ENCODE measurements at places on chromosomes 16 and 17.

GRCh38 chr17:8075574-8076342 is 11.8 kb downstream of the ALOX12B start:
- DNase-seq, result no peak

DNA sequence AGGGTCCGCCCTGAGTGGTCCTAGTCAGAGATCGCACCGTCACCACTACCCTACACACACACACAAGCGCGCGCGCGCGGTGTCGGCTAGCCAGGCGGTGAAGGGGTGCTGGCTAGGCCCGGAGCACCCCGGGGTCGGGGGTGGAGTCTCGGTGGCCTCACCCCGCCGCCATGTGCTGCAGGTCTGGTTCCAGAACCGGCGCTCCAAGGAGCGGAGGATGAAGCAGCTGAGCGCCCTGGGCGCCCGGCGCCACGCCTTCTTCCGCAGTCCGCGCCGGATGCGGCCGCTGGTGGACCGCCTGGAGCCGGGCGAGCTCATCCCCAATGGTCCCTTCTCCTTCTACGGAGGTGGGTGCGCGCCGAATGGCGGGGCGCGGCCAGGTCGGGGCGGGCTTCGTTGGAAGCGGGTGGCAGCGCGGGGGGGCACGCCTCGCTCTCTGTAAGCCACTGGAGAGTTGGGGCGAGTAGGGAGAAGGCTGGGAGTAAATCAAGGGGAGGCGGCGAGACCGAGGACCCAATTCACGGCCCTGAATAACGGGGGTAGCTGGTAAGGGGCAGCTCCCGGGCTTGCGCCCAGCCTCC is 4.8 kb downstream of the LHX1 start:
- no peak for DNase-seq

DNA sequence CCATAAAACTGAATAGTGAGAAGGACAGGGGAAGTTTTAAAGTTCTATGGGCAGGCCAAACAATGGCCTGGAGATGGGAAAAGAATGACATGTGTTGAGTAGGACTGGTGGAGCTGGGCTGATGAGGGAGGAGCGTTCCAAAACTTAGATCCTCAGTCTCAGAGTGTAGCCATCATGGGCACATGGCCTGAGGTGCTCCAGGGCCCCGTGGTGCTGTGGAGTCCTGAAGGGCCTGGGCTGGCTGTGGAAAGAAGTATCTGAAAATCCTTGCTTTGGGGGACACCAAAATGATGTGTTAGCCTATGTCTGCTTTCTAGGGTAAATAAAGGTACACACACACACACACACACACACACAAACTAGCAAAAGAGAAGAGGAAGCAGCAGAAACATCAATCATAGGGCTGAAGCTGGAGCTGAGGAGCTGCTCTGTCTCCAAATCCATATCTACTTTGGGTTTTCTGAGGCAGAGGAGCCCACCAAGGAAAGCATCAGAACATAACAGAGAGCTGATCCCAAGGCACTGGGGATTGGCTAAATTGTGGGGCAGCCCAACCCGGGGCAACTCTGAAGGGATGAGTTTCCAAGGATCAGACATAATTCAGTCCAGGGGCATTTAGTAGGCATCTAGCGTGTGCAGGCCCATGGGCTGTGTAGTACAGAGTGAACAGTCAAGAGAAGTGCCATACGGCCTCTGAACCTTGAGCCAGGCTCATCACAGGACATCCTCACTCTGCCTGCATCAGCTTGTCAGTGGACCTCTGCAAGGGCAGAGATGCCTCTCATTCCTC is 85.2 kb downstream of the C16orf78 start:
- no peak for DNase-seq

GRCh38 chr17:43844241-43844640 is 2.7 kb upstream of the CD300LG start:
- DNase-seq, result no peak

DNA sequence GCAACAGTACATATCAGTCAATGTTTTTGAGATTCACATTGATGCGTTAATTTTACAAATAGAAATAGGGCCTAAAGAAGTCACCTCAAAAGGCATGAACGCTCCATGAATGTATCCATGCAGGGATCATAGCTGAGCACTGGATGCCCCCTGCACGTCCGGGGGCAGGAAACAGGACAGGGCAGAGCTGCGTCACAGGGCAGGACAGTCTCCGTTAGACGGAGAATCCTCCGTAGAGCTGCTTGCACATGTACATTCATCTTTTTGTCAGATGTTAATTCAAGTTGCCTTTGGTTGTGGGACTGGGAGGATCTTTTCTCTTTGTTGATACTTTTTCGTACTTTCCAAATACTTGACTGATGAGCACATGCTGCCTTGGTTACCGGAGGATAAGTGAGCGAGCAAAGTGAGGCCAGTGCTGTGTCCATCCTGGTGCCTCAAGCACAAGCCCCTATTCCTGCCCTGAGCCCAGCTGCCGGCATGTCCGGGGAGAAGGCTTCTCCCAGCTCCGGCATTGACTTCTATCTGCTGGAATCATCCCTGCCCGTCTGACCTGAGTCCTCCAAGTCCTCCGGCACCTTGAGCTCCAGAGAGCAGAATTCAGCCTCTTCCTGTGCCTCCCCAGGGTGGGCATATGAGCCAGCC is 15.0 kb downstream of the GAA start:
- no peak for DNase-seq
